NCI-H1694 (cell line): ENCODE measurements at places on chromosomes 11 and 22.

DNA sequence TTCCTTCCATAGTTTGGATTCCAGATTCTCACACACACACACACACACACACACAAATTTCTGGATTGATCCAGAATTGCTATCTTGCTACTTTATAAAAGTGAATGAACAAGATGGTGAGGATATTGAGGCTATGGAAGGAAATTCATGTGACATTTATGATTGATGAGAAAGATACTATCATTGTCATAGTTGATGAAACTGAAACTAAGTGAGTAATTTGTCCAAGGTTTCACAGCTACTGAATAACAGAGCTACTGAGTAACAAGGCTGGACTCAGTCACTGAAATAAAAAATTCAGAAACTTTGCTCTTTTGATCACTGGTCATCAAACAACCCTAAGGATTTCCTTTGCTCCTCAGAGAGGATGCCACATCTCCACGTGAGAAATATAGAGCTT is 16.2 kb downstream of the OR5D16 start:
- no peak for DNase-seq

GRCh38 chr22:19629331-19629719 is 85.0 kb upstream of the SEPTIN5 start:
- DNase-seq = no peak

- no peak for DNase-seq
Measured at GRCh38 chr11:119262668-119263351, 54.1 kb downstream of the MCAM start.

- DNase-seq = no peak
Measured at GRCh38 chr11:13834463-13834862, 128.1 kb upstream of the SPON1 start.

DNA sequence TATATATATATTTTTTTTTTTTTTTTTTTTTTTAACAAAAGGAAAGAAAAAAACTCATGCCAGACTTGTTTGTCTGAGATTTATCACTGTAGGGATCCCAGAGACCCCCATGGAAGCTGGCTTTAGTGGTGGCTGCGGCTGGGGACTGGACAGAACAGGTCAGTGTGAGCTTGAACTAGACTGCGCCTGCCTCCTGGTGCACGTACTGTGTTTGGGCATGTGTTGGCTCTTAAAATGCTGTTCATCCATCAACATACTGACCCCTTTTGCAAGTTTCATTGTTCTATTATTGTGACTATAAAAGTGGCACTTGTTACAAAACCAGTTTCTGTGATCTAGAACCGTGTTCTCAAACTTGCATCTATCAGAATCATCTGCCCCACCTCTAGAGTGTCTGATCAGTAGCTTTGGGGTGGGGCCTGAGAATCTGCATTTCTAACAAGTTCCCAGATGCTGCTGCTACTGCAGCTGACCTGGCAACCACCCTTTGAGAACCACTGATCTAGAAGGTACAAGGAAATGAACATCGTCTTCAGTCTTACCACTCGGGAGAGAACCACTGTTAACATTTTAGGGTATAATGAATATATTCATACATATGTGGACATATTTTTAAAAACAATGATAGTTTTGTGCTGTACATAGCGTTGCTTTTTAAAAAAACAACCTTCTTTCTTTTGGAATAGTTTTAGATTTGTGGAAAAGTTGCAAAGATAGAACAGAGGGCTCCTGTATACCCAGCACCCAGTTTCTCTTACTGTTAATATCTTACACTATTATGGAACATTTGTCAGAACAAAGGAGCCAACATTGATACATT is 54.0 kb downstream of the ZNRF3 start:
- DNase-seq = no peak

GRCh38 chr11:115300660-115301428 is 203.4 kb downstream of the CADM1 start:
- no peak for DNase-seq

GRCh38 chr11:33835143-33835878 is 56.6 kb downstream of the LMO2 start:
- DNase-seq = peak; percentile 52

DNA sequence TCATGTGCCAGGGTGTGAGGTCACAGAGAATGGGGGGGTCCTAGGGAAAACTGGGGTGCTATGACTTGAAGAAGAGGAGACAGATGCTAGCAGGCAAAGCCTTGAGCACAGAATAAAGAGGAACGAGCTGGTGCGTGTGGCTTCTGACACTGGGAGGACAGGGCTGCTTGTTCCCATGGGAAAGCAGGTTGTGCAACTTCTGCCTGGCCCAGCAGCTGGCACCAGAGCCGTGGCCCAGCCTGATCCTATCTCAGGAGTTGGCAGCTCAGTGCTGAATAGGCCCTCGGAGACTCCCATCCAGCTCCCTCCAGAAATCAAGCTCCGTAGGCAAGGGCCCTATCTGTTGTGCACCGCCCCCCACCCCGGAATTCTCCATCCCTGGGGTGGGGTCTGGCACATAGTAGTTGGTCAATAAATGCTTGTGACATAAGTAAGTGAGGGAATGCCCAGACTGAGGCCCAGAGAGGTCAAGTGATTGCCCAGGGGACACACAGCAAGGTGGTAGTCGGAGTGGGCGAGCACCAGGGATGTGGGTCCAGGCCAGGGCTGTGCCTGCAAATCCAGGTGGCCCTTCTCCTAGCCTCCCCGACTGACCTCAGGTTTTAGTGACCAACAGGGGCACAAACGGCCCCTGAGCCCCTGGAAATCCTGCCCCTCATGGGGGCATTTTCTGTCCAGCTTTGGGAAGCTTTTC is 19.5 kb upstream of the FADD start:
- DNase-seq = no peak

GRCh38 chr22:29219881-29220670 is 14.4 kb downstream of the EMID1 start:
- no peak for DNase-seq

GRCh38 chr22:36860017-36860416 is 789 bp upstream of the NCF4 start:
- DNase-seq = no peak

GRCh38 chr11:16611401-16611921 is 127.0 kb upstream of the C11orf58 start:
- DNase-seq = no peak

DNA sequence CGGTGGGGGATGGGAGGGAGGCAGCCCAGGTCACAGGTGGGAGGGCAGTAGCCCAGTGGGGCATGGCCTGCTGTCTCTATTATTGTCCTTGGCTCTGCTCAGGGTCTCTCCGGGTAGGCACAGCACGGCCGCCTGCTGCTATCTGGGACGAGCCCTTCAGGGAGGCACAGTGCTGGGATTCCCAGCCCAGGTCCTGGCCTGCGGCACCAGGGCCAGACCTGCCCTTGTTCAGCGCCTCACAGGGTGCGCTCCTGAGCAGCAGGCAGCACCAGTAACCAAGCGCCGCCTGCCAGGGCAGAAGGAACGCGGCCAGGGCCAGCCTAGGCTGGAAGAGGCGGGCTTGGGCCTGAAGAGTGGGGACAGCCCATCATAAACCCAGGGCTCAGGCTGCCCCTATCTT is 151.0 kb downstream of the MPPED1 start:
- DNase-seq = no peak

DNA sequence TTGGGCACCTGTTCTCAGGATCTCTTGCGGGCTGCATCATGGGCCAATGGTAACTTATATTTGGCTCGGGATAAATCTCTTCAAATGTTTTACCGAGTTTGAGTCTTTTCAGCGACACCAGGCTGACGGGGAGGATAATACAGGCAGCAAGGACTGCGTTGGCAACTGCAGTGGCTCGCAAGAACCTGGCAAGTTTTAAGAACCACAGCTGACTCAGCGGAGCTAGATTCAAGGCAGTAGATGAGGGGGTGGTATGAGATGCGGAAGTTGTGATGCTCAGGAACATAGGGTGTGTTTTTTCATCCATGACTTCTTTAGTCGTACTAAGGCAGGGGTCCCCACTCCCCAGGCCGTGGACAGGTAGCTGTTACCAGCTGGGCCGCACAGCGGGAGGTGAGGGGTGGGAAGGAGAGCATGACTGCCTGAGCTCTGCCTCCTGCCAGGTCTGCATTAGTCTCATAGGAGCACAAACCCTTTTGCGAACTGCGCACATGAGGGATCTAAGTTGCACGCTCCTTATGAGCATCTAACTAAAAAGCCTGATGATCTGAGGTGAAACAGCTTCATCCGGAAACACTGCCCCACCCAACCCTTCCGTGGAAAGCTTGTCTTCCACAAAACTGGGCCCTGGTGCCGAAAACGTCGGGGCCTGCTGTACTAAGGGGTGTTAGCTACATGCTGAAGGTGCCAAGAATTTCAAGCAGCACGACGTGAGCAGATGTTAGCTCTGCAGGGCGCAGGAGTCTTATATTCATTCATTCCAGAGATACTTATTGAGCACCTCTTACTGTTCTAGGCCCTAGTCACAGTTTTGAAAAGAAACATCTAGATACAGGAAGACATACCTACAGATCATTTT is 6.4 kb upstream of the JAM3 start:
- no peak for DNase-seq

DNA sequence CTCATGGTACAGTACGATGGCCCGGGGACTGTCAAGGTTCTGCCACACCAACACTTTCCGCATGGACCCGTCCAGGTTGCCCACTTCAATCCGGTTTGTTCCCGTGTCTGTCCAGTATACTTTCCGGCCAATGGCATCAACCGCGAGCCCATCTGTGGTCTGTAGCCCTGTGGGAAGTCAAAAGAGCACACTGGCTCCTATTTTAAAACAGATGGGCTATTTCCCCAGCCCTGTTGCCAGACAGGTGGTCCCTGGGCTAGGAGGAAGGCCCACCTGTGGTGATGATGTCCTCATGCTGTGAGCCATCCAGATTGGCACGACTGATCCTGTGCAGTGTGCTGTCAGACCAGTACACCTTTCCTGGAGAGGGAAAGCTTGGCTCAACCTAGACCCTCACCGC is 30.4 kb upstream of the CKAP5 start:
- DNase-seq = no peak

DNA sequence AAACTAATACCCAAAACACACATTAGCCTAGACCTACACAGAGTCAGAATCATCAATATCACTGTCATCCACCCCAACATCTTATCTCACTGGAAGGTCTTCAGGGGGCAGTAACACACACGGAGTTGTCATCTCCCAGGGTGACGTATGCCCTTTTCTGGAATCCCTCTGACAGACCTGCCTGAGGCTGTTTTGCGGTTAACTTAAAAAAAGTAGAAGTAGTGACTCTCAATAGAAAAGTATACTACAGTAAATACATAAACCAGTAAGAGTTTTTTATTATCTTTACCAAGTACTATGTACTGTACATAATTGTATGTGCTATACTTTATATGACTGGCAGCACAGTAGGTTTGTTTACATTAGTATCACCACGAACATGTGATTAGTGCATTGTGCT is 80.5 kb downstream of the PGR start:
- no peak for DNase-seq

DNA sequence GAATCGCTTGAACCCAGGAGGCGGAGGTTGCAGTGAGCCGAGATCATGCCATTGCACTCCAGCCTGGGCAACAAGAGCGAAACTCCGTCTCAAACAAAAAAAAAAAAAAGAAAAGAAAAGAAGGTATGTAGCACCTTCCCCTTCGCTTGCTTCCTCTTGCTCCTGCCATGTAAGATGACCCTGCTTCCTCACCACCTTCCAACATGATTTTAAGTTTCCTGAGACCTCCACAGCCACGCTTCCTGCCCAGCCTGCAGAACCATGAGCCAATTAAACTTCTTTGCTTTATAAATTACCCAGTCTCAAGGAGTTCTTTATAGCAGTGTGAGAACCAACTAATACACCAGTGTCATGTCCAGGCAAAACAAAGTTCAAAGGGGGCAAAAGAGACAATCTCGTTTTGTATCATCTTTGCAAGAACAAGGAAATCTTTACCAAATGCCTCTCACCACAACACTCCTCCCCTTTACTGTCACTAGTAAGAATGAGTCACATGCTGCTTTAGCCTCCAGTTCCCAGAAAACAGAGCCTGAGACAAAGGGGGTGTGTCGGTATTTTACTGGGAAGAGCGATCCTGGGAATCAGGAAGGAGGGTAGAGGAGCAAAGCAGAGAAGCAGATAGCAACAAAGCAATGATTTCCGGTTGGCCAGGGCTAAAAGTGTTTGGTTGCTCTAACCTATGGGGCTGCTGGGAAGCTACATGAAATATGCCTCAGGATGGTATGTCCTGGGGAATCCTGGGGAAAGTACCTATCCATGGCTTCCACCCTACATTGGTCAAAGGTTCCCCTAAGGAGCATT is 10.5 kb upstream of the MCHR1 start:
- no peak for DNase-seq

GRCh38 chr11:13003736-13004493 is 5.2 kb upstream of the RASSF10 start:
- DNase-seq = no peak

DNA sequence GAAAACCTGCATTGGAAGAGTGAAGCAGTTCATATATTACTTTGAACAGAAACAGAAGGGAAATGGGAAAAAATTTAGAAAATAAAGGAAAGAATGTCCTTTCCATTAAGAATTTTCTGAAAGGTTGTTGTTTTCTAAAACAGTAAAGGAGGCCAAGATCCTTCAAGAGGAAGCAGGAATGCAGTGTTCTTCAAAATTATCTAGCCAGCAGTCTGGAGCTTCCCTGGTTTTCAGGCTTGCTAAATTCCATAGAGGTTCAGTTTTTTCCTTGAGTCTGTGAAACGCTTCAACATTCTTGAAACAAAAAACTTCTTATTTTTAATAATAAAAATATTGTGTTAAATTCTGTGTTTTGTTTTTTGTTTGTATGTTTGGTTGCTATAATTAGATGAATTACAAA is 189.0 kb upstream of the ANO3 start:
- no peak for DNase-seq

GRCh38 chr11:93370260-93370659 is 39.7 kb downstream of the DEUP1 start:
- DNase-seq = no peak

- DNase-seq = no peak
Measured at GRCh38 chr11:65129649-65130441, 4.5 kb downstream of the SYVN1 start.

- no peak for DNase-seq
Measured at GRCh38 chr22:33451866-33452469, 393.8 kb upstream of the SYN3 start.

DNA sequence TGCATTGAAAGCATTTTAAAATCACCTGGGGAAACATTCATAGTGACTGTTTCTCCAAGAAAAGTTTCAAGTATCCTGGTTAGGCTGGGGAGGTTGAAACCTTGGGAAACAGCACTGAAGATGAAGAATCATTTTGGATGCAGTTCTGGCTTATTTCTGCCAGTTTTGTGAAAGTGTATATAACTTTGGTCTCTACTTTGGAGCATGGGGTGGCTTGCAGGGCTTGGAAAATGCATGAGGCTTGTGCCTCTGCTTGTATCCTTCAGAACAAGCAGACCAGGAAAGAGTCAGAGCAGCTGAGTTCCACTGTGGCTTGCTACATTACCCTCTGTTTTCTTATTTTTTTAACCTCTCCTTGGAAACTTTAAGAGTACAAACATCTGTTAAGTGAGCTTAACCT is 19.5 kb downstream of the SLC5A12 start:
- DNase-seq = no peak

- DNase-seq = peak; percentile 4
Measured at GRCh38 chr11:83508804-83509203, 222.6 kb upstream of the CCDC90B start.
